Muscle of arm (tissue), 14 donors: ENCODE measurements at places on chromosomes 13 and 19. TPM values are rescaled to one million over a fixed set of nuclear protein-coding genes. Genes with fewer than 3 reads are reported as not detected.

The TTC9B gene
- polyA plus RNA-seq: not detected

The CLEC17A gene
- polyA plus RNA-seq: 0.14 TPM

The SLC35E1 gene
- polyA plus RNA-seq: 36.3 TPM

The POGLUT2 gene
- 29.5 TPM for polyA plus RNA-seq

The CD209 gene
- 2.2 TPM for polyA plus RNA-seq

The WDR87 gene
- polyA plus RNA-seq: 0.14 TPM

DNA sequence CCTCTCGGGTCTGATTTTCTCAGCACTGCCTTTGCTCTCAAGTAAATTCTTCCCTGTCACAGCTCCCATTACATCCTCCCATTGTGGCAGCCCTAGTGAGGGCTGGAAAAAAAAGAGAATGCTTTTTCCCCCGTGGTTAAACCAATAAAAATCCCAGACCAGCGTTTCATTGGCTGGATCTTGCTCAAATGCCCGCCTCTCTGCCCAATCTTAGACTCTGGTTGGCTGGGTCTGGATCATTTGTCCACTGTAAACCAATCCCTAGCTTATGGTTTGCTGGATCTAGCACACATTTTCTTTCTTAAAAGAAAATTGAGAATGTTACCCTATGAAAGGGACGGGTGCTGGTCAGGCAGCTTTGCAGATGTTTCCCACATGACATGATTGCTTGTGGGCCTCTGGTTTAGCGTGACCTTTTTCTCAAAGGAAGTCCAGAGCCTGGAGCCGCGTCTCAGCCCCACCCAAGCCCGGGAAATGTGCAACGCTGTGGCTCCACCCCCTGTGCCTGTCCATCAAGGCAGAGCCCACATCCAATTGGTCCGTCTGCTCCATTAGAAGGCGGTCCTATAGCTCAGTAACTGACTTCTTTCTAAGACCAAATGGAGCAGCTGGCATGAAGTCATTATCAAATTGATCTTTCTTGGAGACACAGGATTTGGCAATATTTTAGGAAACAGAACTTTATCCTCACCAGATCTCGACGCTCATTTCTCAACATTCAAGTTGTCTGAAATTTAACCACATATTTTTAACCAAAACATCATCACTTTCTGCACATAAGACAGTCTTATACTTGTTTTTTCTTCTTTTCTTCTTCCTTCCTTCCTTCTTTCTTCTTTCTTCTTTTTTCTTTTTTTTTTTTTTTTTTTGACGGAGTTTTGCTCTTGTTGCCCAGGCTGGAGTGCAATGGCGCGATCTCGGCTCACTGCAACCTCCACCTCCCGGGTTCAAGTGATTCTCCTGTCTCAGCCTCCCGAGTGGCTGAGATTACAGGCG, 2.6 kb upstream of the MCEMP1 start:
- DNase-seq: peak; percentile 40

DNA sequence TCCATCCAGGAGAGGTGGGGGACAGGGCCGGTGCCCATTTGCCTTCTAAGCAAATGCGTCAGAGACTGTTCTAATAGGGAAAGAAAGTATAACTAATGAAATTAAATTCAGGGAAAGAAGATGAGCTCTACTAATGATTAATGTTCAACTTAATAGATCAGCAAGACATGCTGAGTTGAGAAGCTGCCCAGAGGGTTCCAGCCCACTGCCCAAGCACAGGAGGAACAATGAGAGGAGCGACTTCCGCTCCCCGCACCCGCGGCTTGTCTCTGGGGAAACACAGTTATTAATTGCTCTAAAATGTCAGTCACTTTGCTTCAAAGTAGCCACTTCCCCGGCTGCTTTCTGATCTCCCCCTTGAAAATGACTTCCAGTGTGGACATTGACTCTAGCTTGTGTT, 331.3 kb downstream of the UQCRFS1 start:
- no peak for DNase-seq

DNA sequence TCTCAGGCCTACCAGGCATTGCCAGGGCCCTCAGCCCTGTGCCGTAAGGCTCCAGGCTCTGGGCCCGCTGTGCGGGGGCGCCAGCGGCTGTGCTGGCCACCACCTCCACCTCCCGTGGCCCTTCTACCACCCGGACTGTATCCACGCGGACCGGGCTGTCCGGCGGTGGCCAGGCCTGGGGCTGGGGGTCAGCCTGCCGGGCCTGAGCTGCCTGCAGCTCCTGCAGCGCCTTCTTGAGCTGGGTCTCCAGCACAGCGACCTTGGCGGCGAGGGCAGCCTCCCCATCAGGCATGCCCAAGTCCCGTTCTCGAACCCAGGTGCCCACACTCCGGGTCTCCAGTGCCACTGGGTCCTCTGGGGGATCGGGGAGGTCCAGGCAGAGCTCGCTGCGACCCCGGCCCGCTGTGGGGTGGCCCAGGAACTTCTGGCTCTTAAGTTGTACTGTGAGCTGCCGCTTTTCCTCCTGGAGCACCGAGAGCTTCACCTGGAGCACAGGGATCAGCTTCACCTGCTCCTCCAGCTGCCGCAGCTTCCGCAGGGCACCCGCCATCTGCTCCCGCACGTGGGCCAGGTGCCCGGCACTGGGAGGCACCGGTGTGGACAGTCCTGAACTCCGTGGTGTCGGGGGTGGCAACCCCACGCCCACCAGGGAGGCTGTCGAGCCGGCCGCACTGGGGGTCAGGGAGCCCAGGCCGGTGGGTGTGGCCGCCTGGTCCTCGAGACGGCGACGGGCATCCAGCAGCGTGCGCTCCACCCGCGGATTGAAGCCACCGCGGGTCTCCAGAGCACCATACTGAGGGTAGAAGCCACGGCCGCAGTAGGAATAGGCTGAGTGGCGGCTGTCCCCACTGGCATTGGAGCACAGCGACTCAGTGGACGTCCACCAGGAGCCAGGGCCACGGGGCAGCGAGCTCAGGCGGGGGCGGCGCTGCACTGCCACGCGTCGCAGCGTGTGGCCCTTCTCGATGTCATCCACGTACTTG, 4.1 kb downstream of the KANK2 start:
- no peak for DNase-seq

DNA sequence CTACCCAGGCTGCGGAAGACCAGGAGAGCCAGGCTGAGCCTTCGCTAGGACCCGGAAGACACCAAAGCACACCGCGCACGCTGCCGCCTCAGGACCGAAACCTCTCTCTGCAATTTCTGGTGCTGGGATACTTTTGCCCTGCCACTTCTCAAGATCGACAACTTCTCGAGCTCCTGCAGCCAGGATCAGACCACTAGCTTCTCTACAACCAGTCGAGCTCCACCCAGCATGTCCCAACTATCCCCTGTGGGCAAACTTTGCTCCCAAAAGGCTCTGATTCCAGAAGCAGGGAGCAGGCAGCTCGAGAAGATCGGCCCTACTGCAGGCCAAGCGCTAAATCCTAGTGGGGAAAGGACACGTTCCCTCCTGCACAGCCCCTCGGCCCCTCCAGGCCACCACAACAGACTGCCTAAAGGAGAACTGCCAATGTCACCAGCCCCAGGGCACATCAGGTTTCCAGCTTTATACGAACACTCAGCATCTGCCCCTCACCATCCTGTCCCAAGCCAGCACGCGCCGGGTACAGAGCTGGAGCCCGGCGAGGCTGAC, 979 bp downstream of the AKAP8 start:
- peak; percentile 32 for DNase-seq

DNA sequence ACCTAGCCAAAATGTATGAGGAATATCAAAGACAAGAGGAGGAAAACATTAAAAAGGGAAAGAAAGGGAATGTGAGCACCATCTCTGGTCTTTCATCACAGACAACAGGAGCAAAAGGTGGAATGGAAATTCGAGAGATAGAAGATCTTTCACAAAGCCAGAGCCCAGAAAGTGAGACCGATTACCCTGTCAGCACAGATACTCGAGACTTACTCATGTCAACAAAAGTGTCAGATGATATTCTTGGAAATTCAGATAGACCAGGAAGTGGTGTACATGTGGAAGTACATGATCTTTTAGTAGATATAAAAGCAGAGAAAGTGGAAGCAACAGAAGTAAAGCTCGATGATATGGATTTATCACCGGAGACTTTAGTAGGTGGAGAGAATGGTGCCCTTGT, 217.0 kb downstream of the NBEA start:
- no peak for DNase-seq
